Colonic mucosa (tissue), 4 donors: ENCODE measurements at places on chromosomes 11 and 22.
A peak's percentile ranks its signal among the peaks of the same experiment; 100 is the strongest.

- DNase-seq: no peak
These were observed 17.4 kb downstream of the TUB start for GRCh38 chr11:8098361-8098760.

DNA sequence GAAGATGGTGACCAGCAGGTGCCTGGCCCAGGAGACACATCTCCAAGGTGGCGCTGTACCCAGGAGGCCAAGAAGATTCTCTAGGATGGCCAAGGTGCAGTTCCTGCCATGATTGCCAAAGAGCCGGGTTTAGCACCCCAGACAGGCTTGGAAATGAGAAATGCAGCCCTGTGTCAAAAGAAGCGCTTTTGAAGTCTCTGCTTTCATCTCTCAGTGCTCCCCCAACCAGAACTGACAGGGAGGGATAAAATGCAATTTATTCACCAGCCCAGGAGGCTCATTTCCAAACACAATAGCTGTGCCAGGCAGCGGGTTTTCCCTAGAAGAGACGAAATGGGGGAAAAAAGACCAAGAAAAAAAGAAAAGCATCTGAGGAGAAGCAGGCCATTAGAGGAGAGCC, 195.9 kb upstream of the NCAM1 start:
- no peak for DNase-seq

- no peak for DNase-seq
These were observed 70.2 kb upstream of the PPP6R3 start for GRCh38 chr11:68390315-68390714.

- DNase-seq: no peak
These were observed at the start of gene APOC3 for GRCh38 chr11:116829525-116830183. APOC3 (plus strand) TSS chr11:116829907; CDS start chr11:116830583, 676 bp downstream.

DNA sequence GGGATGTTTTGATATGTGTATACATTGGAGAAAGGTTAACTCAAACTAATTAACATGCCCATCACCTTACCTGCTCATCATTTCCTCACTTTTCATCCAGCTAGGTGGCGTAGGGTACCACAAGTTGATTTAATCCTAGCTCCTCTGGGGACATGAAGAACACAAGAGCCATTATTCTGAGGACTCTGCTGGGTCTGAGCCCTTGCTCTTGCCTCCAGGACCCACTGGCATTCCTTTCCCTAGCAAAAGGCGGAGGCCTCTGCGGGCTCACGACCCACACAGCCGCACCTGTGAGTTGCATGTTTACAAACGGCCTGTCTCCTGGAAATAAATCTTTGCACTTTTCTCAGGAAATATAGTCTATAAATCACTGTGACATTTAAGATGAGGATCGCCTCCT, 871.9 kb downstream of the TBC1D22A start:
- no peak for DNase-seq

DNA sequence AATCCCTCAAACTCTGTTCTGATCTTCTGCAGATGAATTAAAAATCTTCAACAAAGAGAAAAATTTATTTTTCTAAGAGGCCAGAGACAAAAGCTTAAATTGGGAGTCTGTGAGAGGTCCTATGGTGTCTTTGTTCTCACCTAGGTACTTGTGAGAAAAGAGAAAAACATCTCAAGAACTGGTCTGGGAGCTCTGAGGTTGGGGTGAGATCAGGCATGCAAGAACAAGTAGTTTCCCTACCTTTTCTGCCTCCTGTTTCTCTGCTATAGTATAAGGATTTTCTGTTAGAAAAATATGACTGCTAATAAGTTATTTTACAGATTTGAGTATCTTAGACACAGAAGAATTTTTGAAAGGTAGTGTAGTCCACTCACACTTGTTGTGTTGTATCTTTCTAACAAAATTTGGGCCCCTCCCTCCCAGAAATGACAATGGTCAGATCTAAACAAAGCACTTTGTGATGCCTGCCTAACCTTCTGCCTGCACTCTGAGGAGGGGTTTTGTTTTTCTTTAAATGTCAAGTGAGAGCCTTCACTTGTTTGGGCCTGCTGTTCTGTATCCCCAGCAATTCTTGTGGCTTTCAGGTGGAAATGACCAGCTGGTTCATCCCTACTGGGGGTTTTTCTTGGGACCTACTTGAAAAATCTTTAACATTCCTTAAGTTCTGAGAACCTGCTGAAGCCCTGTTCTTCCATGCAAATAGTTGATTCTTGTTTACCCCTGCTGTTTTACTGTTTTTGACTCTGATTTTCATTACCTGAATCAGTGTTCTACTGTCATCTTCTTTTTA, 13.6 kb upstream of the OR51S1 start:
- DNase-seq: no peak

GRCh38 chr11:116302756-116303155, 470.0 kb downstream of the BUD13 start:
- no peak for DNase-seq

DNA sequence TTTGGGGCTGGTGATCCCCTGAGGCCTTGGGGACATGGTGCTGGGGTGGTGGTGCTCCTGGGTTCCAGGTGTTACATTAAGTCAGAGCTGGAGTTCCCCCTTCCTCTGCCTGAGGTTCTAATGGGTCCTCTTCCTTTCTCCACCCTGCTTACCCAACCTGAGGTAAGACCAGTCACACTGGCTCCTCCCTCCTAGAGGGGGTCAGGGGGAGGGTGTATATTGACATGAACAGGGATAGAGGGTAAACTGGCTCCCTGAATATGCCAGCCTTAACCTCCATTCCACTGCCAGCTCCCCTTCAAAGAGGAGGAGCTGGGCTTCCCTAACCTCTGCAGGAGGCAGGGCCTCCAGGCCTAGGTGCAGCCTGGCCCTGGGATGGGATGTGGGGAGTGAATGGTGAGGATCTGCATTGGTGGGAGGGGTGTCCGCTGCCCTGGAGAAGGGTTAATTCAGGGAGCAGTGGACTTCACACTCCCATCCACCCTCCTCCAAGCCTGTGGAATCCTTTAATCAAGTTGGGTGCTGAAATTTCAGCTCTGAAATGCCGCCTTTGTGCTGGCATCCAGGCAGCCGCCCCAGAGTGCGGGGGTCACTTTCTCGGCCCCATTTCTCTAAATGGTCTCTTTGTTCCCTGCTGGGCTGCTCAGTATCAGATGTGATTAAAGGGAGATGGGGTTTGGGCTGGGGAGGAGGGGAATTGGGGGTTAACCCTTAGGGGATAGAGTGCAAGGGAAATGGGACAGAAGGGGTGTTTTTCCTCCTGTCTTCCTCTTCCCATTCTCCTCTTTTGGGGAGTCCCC, 15.2 kb downstream of the POLR2F start:
- DNase-seq: no peak

DNA sequence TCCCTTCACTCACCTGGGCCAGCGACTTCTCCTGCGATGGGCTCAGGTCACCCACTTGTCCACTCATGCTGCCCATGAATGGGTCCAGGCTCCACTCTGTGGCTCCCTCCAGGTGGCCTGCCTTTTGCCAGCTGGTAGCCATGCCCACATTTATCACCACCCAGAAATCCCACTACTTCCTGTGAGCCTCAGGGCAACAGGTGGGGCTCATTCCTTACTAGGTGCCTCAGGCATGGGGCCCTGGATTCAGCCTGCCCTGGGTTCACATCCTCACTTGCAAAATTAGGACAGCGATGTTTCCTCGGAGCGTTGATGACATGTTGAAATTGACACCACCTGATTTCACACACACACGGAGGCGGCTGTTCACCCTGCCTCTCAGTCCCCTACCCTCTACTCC, at the start of gene SEC14L6:
SEC14L6 (minus strand) TSS at position 126 of the 400 bp plus-strand sequence; CDS start at position 67, 59 bp downstream.
- no peak for DNase-seq

DNA sequence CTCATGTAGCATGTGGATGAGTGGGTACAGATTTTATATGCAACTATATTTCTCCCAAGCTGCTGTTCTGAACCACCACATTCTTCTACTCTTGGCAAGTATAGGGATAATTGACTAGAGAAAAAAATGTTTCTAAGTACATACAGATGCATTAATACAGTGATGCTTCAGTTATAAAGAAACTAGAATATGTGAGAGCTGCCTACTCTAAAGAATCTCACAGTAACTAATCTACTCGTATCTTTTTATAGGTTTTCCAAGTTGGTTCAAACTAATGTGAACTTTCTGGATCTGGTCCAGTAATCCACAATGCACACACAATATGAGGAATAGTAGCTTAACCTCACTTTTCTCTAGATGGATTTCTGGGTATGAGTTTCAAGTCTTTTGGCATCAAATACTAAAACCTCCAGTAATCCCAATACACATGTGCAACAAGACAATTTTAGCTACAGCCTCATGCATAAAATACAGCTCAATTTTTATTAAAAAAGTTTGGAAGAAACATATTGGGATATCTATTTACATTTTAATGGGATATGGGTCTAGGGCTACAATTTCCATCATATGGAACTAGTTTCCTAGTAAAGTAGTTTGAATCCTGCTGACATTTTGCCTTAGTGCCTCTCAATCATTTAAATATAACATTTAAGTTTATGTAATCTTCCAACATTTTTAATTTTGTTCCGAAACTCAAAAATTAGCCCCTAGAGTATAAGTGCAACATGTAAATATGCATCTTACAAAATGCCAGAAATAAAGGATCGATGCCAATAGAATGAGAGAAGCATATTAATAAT, 2209.7 kb downstream of the LRRC4C start:
- no peak for DNase-seq

DNA sequence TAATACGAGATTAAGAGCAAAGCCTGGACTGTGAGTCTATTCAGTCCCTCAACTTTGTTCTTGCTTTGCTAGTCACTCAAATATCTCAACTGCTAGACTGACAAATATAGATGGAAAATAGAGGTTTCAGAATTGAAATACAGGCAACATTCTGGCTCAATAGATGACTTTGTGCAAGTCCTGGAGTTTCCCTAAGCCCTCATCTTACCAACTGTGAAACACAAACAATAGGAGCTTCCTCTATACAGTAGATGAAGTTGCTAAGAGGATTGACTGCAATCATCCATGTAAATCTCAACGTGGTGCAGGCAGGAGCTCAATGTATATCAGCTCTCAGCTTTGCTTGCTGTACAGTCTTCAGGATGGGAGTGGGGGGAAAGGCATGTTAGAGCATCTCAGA, 6.2 kb upstream of the MPEG1 start:
- DNase-seq: no peak

GRCh38 chr22:31179345-31179744, 19.4 kb downstream of the RNF185 start:
- peak; percentile 63 for DNase-seq

DNA sequence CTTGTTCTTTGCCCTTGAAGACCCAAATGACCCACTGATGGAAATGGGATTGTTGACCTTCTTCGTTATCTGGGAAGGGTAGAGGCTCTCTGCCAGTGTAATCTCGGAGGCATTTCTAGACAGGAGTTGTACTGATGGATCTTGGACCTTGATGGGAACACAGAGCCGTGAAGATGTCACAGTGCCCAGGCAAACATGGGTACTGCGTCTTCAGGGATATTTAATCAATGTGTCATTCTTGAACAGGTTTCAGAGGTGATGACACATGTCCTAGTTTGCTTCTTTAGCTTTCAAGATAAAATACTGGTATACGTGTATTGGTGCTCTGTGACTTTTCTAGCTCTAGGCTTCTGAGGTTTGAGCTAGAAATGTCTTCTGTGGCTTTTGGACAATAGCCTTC, 6.2 kb downstream of the LDLRAD3 start:
- no peak for DNase-seq

- DNase-seq: no peak
These were observed 769.5 kb upstream of the ANO3 start for GRCh38 chr11:25562417-25562816.
